ENCODE measurements at places on chromosomes 5 and 9.
A peak's percentile ranks its signal among the peaks of the same experiment; 100 is the strongest.

DNA sequence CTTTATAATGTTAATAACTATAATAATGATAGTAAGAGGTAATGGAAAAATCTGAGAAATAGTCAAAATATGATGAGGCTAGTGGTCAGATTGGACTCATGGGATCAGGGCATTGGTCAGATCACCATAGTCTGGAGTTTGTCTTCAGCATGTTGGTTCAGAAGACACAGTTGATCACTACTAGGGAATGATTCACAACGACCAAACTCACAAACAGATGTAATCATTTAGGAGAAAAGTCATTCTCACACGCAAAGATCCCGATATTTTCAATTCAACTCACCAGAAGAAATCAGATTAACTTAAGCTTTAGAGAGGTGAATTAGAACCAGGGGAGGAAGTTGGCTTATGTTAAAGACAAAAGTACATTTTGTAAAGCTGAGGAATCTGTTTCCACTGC, 131.8 kb downstream of the LURAP1L start:
- DNase-seq: no peak

- no peak for DNase-seq
These were observed 28.7 kb downstream of the F2R start for GRCh38 chr5:76744632-76745031.

- no peak for DNase-seq
These were observed 41.3 kb downstream of the LRSAM1 start for GRCh38 chr9:127492616-127493015.

DNA sequence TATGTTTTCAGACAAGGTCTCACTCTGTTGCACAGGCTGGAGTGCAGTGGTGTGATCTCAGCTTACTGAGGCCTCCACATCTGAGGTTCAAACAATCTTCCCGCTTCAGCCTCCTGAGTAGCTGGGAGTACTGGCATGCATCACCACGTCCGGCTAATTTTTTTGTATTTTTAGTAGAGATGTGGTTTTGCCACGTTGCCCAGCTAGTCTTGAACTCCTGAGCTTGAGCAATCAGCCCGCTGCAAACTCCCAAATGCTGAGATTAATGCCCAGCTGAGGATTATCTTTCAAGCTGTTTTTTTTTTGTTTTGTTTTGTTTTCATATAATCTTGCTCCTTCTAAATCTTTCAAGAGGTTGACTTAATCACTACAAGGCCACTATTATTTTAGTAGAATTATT, 47.3 kb upstream of the SLC28A3 start:
- DNase-seq: no peak

GRCh38 chr9:130064621-130065020, 10.9 kb downstream of the GPR107 start:
- DNase-seq: no peak

DNA sequence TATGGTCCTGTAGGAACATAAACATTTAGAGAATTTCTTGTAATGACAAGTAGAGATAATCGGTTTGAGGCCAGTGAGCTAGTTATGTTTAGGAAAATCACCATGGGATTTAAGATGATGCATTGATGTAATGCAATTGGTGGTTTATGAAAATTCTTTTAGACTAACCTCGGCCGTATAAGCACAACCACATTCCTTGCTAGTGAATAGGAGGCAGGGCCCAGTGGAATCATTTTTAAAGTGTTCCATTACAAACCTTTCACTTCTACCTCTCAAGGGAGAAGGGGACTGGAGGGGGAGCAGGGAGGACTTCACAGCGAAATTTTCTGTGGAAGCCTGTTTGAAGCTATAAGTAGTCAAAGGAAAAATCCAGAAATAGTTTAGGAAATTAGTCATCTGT, 71.8 kb upstream of the NFIL3 start:
- no peak for DNase-seq

- DNase-seq: no peak
These were observed 34.6 kb upstream of the IL17B start for GRCh38 chr5:149413477-149414210.

GRCh38 chr5:107329850-107330249, 340.9 kb downstream of the EFNA5 start:
- DNase-seq: no peak

GRCh38 chr9:69945671-69946141, 97.9 kb upstream of the MAMDC2 start:
- no peak for DNase-seq

DNA sequence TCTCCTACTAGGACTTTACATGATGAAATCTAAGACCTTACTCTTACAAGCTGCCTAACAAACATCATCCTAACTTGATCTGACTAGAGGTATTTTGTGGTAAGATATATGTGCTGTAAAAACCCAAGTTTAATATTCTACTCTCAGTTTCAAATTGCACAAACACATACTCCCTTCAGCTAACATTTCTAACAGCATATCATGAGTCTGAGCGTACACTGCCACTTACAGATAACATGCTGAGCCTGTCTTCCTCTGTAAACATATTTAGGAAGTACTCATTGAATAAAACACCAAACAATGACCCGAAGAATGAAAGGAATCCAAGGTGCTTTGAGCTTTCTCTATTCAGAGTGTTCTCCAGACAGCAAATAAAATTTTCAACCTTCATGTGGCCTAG, 7.9 kb upstream of the ESM1 start:
- no peak for DNase-seq

DNA sequence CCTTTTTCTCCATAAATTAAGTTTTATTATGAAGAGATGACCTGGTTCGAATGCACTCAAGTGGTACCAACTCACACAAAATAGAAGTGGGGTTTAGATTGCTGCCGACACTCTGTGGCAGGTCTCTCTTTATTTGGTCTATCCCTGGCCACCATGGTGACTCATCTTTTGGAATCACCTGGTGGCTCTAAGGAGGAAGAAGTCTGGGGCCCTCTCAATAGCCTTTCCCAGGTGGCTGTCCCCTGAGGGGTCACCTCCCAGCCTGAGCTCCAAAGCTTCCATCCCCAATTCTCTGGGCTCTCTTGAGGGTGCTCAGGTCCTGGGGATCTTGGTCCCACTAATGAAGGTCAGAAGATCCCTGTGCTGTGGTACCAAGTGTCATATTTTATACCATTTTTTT, 136.8 kb downstream of the MVB12B start:
- DNase-seq: no peak

DNA sequence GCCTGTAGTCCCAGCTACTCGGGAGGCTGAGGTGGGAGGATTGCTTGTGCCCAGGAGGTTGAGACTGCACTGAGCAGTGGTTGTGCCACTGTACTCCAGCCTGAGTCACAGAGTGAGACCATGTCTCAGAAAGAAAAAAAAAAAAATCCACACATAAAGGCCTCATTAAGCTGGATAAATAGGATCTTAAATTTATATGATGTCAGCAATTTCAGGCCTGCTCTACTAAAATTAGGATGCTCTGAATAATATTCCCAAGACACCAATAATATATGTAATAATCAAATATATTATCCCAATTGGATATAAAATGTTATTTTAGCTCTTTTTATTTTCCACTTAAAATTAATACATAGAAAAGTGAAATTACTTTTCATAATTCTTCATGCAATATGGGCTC, 43.6 kb downstream of the NLN start:
- no peak for DNase-seq

- no peak for DNase-seq
These were observed 4.7 kb downstream of the PAX5 start for GRCh38 chr9:37029304-37029775.

DNA sequence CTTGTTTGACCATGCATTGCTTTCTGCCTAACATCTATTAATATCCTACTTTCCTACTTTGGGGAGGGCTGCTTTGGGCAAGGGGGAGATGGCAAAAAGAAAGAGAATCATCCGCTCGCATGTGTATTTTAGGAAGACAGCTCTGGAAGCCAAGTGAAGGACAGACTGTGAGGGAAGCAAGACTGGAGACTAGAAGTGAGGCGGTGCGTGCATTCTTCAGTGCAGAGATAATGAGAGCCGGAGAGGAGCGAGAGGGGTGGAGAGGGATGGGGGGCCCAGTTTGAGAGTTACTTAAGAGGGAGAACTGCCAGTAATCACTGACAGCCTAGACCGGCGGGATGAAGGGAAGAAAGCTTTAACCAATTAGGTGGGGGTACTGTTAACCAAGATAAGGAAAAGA, 151.7 kb upstream of the RAPGEF1 start:
- no peak for DNase-seq

DNA sequence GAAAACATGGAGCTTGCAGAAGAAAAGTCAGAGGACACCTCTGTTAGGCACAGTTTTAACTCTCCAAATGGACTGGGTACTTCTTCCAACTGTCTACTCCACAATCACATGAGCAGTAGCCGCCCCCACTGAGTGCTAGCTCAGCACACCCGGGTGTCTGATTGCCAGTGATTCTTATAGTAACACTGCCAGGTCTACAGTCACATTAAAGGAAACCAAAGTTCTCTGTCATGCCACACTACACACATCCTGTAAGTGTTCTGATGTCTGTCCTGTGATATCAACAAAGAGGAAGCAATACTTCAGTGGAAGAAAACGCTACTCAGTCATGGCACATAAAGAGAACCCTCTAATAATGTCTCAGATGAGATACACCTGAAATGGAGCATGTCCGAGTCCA, at the start of gene HAVCR2:
Gene HAVCR2 (minus strand): TSS at position 69 of the 400 bp plus-strand sequence. CDS start 61 bp downstream, at position 8.
- peak; percentile 6 for DNase-seq

- DNase-seq: peak; percentile 57
These were observed at the start of gene ARHGEF39 for GRCh38 chr9:35664531-35665470. Gene ARHGEF39, minus strand, starts transcription at chr9:35665195. Its CDS starts 26 bp downstream, at chr9:35665169.

DNA sequence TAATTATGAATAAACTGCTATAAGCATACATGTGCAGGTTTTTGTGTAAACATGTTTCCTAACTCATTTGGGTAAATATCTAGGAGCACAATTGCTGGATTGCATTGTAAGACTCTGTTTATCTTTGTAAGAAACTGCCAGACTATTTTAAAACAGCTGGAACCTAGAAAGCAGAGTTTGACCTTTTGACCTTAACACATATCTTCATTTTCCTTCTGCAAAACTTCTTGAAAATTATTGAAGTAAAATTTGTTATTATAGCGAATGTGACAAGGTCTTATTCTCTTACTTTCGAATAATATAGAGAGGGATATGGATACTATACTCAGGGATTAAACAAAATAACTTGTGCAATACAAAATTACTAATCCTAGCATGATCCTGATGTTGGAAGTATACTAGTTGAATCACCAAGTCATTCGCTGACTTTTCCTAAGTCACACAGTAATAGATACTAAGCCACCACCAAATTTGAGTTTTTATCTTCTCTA, 3.2 kb upstream of the ANXA1 start:
- no peak for DNase-seq

DNA sequence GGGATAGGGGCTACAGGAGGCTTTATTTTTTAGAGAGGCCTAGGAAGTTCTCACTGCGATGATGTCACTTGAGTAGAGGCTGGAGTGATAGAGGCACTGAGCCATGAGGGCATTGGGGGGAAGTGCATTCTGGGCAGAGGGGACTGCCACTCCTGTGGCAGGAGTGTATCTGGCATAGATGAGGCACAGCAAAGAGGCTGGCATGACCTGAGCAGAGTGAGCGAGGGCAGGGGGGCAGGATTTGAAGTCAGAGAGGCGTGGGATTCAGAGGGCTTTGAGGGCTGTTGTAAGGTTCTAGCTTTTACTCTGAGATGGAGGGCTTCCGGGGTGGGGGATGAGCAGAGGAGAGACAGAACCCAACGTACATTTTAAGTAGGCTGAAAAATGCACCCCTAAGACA, 91.9 kb upstream of the SH3PXD2B start:
- no peak for DNase-seq

DNA sequence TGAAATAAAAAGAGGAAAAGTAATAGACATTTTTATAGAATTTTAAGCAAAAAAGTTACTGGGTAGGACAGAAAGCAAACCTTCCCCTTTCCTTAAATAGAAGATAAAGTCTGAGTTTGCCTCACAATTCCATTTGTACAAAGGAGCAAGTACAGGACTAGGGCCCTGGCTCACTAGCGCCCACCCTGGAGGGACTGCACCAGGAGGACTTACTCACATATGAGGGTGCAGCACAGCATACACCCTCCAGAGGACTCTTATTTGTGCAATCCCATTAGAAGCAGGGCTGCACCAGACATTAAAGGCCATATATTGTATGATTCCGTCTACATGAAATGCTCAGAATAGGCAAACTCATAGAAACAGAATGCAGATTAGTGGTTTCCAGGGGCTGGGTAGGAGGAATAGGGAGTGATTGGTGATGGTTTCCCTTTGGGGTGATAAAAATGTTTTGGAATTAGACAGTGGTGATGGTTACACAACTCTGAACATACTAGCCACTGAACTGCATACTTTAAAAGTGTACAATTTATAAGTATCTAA, 4.5 kb downstream of the REEP5 start:
- no peak for DNase-seq

DNA sequence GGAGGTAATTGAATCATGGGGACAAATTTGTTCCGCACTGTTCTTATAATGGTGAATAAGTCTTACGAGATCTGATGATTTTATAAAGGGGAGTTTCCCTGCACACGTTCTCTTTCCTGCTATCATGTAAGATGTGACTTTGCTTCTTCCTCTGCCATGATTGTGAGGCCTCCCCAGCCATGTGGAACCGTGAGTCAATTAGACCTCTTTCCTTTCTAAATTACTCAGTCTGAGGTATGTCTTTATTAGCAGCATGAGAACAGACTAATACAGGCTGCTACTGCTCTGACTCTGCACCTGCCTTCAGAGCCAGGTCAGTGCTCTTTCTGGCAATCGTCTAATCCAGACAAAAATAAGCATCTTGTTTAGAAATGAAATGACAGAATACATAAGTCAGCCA, 479.2 kb upstream of the TUSC1 start:
- no peak for DNase-seq

DNA sequence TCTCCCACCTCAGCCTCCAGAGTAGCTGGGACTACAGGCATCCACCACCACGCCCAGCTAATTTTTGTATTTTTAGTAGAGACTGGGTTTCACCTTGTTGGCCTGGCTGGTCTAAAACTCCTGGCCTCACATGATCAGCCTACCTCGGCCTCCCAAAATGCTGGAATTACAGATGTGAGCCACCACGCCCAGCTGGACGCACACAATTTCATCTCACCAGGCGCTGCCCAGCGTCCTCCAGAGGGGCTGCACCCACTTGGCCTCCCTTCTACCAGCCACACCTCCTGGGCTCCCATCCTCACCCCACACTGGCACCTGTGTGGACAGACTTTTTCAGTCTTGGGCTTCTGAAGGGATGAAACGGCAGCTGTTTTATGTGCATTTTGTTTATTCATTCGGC, 3.8 kb upstream of the EXOC3 start:
- DNase-seq: no peak

DNA sequence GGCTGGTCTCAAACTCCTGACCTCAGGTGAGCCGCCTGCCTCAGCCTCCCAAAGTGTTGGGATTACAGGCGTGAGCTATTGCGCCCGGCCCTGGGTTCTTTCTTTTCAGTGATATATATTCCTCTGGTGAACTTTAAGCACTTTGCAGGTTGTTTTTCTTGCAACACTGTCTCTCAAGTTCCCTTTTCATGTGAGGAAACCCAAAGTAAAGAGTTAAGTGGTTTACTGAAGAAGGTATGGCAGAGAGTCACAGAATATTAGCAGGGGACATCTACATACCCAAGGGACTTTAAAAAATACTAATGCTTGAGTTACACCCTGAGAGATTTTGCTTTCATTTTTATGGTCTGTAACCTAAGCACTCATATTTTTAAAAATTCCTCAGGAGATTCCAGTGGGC, 6.7 kb upstream of the GAPT start:
- DNase-seq: no peak
